Endothelial cell (in vitro differentiated cells): ENCODE measurements at places on chromosomes 13 and 19.
A peak's percentile ranks its signal among the peaks of the same experiment; 100 is the strongest.

DNA sequence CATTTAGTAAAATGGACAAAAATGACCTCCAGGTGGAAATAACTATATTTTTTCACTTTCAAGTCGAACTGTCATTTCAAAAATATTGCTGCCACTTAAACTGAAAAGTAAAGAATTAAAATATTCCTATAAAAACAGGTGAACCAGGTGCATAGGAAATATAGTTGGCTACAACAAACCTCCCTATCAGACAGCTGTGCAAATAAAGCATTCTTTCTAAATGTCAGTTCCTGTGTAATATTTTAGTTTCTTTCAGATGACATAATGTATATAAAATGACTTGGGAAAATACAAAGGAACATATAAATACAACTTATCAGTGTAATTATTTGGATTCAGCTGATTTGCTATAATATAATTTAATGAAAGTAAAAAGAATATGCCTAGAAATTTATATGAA is 403.5 kb upstream of the GPC6 start:
- no peak for DNase-seq

DNA sequence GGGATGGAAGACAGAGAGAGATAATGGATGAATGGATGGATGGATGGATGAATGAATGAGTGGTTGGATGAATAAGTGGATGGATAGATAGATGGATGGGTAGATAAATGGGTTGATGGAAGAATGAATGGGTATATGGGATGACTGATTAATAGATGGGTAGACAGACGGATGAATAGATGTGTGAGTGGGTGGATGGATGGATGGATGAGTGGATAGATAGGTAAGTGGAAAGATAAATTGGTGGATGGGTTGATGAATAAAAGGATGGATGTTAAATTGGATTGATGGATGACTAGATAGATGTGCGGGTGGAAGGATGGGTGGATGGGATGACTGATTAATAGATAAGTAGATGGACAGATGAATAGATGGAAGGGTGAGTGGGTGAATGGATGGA is 1.4 kb downstream of the CASP14 start:
- DNase-seq: no peak

- no peak for DNase-seq
Observed at GRCh38 chr13:44266305-44266704, 107.3 kb upstream of the SERP2 start.

DNA sequence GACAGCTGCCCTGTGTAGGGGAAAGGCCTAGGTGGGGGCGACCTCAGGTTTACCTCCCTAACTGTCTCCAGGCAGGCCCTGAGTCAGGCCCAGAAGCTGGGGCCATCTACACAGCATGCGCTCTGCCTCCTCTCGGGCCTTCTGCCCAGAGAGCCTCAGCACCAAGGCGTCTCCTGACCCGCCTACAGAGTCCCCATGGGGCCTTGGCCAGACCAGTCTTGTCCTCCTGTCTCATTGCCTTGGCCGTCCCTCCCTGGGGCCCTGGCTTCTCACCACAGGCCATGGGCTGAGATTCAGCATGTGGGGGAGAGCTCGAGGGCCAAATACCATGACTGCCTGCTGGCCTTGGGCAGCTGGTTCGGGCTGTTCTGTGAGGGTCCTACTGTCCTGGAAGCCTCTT is 59.0 kb downstream of the SMARCA4 start:
- no peak for DNase-seq

- no peak for DNase-seq
Observed at GRCh38 chr19:30590596-30591229, 218.5 kb downstream of the ZNF536 start.

DNA sequence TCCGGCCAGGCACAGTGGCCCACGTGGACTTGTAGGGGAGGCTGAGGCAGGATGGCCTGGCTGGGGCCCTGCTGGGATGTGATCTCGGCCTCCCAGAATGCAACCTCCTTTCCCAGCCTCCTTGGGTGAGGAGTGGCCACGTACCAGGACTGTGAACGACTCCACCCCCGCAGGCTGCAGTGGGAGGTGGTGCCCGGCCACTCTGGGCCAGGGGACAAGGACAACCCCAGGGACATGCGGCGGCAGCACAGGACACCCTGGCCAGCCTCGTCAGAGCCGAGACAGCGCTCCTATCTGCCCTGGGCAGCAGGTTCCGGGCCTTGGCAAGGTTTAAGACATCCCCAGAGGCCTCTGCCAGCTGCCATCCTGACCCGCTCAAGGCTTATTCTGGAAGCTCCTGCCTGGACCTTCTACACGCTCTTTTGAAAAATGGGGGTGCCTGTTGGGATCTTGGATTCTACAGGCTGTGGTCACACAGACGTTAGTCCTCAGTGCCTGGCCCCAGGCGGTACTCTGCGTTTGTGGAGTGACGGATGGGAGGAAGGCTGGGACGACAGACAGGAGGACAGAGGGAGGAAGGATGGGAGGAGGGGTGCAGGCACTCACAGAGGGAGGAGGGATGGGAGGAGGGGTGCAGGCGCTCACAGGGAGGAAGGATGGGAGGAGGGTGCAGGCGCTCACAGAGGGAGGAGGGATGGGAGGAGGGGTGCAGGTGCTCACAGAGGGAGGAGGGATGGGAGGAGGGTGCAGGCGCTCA is 19.9 kb upstream of the CACTIN start:
- no peak for DNase-seq

- DNase-seq: no peak
Observed at GRCh38 chr19:30529876-30530275, 157.7 kb downstream of the ZNF536 start.

DNA sequence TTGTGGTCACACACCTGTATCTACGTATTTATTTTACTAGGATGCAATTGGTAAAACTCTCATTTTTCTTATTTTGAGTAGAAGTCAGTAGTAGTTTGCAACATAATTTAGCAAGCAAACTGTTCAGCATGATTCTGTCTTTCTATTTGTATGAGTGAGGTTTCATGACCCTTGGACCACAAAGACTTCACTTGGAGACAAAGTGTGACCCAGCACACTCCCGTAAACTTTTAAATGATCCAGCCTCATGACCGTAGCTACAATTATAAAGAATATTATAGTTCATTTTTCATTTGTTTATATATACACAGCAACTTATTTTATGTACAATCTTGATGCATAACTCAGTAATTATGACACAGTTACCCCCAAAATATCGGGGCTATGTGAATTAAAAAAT is 86.5 kb downstream of the ERCC5 start:
- DNase-seq: no peak

DNA sequence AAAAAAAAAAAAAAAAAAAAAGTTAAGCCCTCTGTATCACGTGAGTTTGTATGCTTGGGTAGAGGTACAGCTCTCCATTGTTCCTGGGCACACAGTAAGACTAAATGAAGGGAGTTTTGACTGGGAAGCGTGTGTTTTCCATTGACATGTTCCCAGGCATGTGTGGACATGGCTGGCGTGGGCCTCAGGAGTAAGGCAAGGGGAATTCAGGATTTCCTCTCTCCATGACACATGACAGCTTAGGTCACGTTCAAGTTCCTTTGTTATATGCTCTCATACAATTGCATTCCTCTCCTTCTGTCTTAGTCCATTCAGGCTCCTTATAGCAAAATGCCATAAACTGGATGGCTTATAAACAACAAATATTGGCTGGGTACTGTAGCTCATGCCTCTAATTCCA is 17.1 kb upstream of the MAP3K10 start:
- DNase-seq: no peak

- peak; percentile 11 for DNase-seq
Observed at GRCh38 chr19:33063753-33064457, 783 bp downstream of the RHPN2 start.

GRCh38 chr13:84973661-84974060 is 825.6 kb downstream of the SLITRK6 start:
- no peak for DNase-seq

GRCh38 chr19:44677019-44677811 is 5.9 kb downstream of the CEACAM19 start:
- no peak for DNase-seq

DNA sequence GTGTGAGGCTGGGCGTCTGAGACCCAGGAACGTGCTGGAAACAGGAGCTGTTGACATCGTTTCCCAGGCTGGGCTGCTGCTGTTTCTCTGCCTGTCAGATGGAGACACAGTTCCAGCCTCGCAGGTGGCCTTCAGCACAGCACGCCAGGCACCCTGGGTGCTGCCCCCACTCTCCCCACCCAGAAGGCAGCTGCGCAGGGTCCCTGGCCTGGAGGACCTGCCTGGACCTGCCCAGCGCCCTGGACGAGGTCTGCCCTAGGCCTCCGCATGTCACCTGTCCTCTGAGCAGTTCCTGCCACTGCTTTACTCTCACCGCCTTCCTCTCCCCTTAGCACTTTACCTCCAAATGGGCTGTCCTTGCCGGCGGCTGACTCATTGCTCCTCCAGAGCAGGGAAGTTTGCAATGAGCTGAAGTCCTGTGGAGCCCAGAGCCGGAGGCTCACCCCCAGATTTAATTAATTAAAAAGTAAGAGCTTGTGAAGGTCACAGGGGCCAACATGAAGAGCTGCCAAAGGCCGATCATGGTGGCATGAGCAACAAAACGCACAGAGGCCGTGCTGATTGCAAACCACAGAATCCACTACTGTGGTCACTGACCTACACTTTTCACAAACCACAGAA is 32.2 kb downstream of the C13orf46 start:
- DNase-seq: no peak

DNA sequence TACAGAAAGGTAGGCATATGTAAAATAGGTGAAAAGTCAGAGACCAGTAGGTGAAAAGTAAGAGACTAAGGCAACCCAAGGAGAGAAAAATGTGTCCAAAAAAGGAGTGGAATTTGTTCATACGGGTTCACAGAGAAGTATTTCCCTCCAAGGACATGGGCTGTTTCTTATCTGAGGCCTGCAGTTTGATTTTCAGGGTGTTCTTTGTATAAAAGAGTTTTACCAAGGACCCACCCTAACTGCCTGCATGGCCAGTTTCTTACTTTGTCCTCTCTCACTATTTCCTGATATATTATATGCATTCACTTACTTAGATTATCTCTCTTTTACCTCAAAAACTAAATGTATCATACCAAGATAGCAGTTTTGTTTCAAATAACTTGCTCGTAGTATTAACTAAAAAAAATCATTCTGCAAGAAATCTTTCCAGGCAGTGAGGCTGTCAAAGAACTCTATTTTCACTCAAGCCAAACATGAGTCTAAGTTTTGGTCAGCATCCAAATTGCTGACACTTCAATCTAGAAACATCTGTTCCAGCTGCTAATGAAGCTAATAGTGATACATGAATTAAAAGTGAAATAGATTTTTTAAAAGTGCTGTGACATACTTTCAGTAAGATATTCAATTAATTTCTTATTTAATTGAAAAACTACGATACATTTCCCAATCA is 141.4 kb upstream of the SGCG start:
- no peak for DNase-seq

DNA sequence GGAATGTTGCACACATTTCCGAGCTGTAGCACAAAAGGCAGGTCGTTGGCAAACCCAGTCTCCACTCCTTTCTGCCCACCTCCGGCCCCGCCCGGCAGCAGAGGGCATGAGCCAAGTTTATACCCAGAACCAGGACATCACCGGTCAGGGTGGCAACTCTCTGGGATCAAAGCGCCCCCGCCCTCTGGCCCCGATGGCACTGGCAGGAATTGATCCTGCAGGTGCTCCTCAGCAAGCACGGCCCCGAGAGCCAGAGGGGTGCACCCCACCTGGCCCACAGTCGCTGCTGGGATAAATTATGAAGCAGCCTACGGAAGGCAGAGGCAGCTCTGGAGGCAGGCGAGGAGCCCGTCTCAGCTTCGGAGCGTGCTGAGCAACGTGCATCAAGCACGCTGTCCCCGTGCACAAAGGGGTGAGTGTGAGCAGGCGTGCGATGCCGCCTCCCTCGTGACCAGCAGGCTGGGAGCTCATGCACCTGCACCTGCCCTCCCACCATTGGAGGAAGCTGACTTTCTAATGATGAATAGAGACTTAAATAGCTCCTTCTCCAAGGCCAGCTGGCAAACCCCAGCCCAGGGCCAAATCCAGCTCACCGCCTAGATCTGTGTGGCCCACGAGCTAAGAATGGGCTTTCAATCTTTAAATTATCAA is 25.7 kb downstream of the SHC2 start:
- no peak for DNase-seq

DNA sequence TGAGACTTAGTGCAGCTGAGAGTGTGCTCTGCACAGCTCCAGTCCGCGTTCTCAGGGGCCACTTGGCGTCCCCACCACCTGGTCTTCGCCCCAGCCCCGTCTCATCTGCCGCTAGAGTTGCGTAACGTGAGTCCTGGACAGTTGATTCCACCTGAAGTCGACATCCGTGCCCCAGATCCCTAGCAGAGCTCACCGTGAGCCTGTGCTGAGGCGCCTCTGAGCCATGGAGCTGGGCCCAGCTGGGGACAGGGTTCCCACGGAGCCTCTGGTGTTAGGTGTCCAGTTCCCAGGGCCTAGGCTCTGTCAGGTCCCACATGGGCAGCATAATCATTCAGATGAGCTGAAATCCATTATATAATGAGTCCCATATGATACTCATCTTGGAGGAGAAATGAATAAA is 147.1 kb upstream of the SOX1 start:
- DNase-seq: no peak

GRCh38 chr19:3207461-3208242 is 16.8 kb upstream of the CELF5 start:
- no peak for DNase-seq

- DNase-seq: no peak
Observed at GRCh38 chr13:30382836-30383525, 39.3 kb upstream of the UBE2L5 start.

DNA sequence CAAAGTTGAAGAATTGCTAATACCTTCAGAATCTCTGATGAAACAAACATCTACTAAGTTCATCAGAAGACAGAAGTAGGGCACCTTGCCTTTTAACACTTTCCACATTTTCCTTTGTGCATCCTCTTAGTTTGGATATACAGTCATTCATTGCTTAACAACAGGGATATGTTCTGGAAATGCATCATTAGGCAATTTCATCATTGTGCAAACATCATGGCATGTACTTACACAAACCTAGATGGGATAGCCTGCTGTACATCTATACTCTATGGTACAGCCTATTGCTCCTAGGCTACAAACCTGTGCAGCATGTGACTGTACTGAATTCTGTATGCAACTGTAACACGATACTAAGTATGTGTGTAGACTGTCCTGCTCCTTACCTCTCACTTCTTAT is 169.8 kb downstream of the SUCLA2 start:
- no peak for DNase-seq

GRCh38 chr19:49713236-49713845 is 22.4 kb downstream of the CPT1C start:
- no peak for DNase-seq

- no peak for DNase-seq
Observed at GRCh38 chr19:50790396-50790795, at the start of gene ACP4. ACP4 (plus strand) TSS chr19:50790415; CDS start chr19:50790415, 0 bp downstream.

DNA sequence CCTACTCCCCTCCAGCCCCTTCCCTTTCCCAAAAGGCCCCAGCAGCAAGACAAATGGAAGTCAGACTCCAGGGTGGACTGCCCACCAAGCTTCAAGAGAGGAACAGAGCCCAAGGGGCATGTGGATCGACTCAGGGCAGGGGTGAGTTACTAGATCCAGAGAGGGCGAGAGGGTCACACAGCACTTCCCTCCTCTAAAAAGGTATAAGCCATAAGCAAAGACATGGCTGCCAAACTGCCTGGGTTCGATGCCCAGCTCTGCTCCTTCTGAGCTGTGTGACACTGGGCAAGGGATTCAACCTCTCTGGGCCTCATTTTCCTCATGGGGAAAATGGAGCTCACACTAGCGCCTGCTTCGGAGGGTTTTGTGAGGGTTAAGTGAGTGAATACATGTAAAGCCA is 3.8 kb downstream of the PPP1R14A start:
- no peak for DNase-seq

GRCh38 chr19:34457446-34457845 is 24.1 kb upstream of the WTIP start:
- DNase-seq: no peak

GRCh38 chr13:100835695-100836094 is 161.1 kb upstream of the TMTC4 start:
- DNase-seq: no peak

- peak; percentile 48 for DNase-seq
Observed at GRCh38 chr13:112894673-112895481, 74.1 kb upstream of the MCF2L start.
